ENCODE measurements at places on chromosomes 2 and 18.

GRCh38 chr2:236882930-236883329 is 202.8 kb upstream of the COPS8 start:
- DNase-seq = no peak

- no peak for DNase-seq
These were observed 3.8 kb upstream of the FRZB start for GRCh38 chr2:182870227-182870626.

DNA sequence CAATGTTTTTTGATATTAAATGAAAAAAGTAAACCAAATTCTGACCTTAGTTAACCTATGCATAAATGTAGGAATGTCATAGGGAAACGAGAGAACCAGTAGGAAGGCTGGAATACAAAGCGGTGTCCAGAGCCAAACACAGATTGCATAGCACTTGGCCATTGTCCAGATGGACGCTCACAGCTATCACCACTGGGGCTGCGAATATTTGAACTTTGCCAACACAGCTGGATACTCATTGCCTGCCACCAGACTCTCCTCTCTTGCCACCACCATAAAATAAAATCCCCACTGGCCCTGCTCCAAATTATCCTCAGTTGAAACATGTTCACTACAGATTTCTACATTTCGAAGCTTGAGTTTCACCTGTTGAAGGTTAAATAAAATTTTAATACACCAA is 159.3 kb upstream of the GULP1 start:
- no peak for DNase-seq

DNA sequence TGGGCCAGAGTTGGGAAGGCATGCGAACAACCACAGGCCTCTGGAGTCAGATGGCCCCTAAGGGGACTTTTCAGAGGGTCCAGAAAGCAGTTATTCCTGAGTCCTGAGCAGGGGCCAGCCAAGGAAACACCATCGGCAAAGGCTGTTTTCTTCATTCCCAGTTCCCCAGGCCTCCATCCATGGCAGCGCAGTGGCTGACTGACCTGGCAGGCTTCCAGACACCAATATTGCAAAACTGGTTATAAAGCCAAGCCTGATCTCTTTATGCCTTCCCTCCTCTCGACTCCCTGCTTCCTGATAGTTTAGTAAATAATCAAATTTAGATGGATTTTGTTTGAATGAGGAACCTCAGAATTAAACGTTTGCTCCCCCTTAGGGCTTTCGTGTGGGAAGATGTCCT is 133.4 kb upstream of the ITGA6 start:
- no peak for DNase-seq

DNA sequence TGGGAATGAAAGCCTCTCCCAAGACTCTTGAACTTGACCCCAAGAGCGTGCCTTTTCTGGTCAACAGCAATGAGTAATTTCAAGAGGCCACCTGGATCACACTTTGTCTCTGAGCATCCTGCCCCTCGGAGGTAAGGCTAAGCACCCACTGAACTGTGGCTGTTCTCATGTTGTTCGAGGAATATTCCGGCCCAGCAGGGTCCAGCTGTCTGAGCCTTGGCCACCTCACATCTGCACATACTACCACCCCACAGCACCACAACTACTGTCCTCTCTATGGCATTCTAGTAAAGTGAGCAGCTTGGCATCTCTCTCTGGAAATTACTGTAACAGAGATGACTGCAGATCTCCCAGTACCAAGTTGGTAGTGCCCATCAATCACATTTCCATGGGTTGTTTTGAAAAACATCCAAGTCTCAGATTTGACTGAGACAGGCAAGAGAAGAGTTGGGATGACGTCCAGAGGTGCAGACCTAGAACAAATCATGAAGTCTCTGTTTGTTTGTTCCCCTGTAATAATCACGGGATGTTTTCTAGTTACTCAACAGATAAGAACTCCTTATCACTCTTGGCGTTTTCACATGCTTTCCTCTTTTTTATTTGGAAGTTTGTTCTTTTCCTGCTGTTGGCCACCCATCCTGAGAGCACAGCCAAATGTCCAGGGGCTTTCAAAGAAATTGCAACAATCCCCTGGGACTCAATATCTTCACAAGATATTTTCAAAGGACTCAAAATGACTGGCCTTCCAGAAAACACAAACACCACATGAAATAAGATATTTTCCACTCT is 336.0 kb upstream of the TNP1 start:
- DNase-seq = no peak

DNA sequence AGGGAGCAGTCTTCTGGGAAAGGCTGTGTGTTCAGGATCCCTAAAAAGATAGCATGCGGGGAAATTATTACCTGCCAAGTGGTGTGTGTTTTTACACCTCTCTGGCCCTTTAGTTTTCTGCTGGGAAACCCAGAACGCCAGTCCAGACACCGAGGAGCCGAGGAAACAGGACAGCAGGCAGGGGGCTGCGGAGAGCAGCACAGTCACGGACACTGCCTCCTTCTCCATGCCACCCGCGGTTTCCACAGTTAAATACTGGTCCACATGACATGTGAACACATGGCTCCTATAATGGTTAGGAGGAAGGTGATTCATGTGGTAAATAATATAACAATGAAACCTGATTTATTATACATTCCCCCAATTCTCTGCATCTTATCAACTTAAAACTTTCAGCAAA is 20.4 kb downstream of the CNOT11 start:
- no peak for DNase-seq

GRCh38 chr2:32064021-32064601 is 755 bp downstream of the SPAST start:
- no peak for DNase-seq

DNA sequence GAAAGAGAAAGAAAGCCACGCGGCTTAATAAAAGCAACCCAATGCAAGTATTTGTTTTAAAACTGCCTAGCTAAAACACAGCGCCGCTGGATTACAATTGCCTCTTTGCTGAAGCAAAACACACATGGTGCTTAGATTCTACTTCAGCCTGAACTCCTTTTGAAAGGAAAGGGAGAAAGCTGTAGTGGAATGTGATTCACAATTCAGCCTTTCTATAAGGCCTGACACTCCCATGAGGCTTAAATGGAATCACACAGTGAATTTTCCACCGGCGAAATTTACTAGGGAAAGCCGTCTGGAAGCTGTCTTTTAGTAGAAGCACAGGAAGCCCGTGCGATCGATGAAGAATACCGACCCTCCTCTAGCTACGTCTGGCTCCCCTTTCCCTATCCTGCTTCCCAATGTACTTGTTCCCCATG is 348.0 kb downstream of the DLGAP1 start:
- no peak for DNase-seq

DNA sequence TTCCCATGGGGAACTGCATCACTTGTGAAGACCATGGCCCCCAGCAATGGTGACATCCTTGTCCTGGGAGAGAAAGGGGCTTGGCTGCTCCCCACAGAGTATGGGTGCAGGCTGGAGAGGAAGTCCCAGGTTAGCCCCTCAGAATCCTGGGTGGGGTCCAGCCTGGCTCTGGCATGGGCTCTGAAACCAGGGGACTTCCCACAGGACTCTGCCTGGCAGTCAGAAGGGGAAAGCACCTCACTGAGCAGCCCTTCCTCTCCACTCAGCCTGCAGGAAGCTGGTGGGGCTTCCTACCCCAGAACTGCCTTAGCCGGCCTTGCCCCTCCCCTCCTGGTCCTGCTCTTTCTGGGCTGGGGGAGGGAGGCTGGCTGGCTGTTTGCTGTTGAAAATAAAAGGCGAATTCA is 3.7 kb downstream of the NEURL3 start:
- no peak for DNase-seq

- DNase-seq = no peak
These were observed 43.7 kb downstream of the SMC6 start for GRCh38 chr2:17709897-17710296.

- no peak for DNase-seq
These were observed 394.5 kb downstream of the DLGAP1 start for GRCh38 chr18:4060427-4061281.

GRCh38 chr18:73787316-73787715 is 360.3 kb downstream of the FBXO15 start:
- DNase-seq = no peak

GRCh38 chr2:207135801-207136457 is 29.8 kb downstream of the KLF7 start:
- DNase-seq = no peak

GRCh38 chr2:220282236-220282635 is 654.8 kb downstream of the SLC4A3 start:
- DNase-seq = no peak

GRCh38 chr2:9846554-9846953 is 3.3 kb downstream of the TAF1B start:
- no peak for DNase-seq

DNA sequence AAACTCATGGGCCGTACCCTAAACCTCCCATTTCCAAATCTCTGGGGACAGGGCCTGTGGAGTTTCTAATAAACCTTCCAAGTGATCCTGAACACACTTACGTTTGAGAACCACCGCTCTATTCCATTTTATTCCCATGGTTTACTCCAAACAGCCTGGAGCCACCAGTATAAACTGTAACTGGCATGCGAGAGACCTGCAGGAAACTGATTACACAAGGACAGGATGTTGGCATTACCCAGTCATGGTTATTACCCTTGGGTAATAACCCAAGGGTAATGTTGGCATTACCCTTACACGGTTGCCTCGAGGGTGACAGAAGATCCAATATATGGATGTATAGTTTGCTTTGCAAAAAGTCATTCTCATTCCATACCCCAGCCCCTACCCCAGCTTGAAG is 37.0 kb upstream of the YPEL5 start:
- DNase-seq = no peak

- DNase-seq = peak; percentile 97
These were observed 2082.4 kb upstream of the PIK3C3 start for GRCh38 chr18:39872651-39873050.

DNA sequence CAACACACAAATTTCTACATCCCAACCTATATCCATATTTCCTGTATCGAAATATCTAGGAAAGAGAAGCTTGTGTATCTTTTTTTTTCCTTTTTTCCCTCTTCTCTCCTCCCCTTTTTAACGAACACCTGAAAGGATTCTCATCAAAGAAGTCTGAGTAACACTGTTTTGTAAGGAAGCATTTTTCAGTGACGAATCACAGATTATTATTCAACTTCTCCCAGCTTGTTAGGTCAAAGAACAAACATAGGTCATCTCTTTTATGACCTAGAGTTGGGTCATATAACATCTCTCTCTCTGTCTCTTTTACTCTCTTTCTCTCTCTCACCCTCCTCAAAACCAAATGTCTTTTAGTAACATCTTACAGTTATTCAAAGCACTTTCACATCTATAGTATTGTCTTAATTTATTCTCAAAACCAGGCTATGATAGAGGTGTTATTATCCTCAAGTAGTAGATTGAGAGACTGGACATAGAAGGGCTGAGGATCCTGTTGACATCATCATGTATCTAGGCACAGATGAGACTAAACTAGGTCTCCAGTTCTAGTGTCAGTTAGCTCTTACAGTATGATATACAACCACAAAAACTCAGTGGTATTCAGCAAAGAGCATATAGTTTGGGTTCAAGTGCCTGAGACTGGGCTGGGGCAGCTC is 80.1 kb upstream of the SPOPL start:
- no peak for DNase-seq

- no peak for DNase-seq
These were observed 44.0 kb downstream of the PDCL3 start for GRCh38 chr2:100606726-100607343.

- no peak for DNase-seq
These were observed 93.5 kb downstream of the SPIRE1 start for GRCh38 chr18:12564378-12564777.

DNA sequence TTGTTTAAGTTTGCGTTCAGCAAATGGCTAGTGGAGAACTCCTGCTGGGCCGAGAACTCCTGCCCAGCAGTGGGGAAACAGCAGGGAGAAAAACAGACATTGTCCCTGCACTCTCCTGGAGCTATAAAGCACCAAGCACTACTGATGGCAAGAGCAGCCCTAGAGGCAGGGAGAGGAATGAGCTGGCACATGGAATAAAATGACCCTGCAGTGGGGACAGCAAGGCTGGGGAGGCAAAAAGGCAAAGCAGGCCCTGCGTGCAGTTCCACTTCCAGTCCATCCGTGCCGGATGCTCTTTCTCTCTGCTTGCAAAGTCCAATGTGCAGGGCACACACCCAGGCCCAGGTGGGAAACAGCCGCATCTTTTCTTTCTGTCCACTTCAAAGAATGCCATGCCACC is 415.5 kb downstream of the LRATD1 start:
- DNase-seq = no peak

GRCh38 chr2:184923751-184924150 is 325.4 kb downstream of the ZNF804A start:
- no peak for DNase-seq

DNA sequence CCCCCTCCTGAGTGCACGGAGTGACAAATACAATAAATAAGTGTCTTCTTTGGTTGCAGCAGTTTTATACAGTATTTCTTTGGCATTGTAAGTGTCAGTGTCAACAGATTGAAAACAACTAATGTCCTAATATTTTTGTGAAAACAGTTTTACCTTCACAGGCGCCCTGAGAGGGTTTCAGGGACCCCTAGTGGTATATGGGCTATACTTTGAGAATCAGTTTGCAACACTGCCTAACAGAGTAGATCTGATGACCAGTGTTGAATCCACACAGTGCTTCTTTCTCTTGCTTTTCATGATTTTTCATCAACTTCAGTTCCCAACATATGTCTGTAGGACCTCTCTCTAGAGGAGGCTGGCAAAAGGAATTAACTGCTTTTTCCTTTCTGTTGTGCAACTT is 162.2 kb downstream of the PRPF40A start:
- no peak for DNase-seq

DNA sequence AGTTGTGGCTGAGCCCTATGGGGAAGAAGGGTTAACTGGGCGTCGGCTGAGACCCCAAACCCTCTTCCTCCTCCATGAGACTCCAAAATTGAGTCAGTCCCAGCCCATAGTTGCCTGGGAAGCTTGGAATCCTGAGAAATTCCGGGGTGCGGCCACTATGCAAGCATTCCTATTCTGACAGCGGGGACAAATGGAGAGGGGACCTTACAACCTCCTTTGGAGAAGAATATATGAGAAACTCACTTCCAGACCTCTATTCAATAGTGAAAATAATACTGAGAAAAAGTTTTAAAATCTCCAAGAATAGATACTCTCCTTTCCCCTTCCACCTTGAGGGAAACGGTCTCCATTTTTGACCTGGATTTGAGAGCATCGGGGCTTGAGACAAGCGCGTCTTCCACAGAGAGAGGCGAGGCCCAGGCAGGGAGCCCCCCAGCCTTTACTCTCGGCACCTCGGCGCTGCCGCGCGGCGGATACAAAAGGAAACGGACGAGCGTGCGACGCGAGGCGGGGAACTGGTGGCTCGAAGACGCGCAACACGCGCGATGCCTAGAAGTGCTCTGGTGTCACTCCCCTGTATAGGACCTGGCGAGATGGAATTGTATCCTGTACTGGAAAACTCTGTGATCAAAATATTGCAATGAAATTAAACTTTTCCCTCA is 11.1 kb downstream of the NR4A2 start:
- DNase-seq = no peak

DNA sequence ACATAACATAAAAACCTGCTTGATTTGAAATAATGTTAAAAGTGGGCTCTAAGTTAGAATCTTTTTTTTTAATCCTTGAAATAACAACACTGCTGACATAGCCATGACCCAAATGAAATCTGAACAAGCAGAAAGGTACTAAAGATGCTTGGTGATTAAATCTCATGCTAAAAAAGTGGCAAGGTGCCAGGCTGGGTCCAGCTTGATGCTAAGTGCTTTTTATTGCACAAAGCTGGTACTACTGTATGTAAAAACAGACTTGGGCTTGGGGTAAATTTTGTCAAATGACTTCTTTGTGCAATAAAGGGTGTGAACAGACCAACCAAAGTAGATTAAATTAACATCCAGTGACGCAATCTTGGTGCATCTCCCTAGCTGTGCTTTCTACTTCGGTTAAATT is 13.4 kb downstream of the BCL11A start:
- DNase-seq = no peak

- no peak for DNase-seq
These were observed 46.8 kb downstream of the MRPS5 start for GRCh38 chr2:95074663-95075439.

- peak; percentile 7 for DNase-seq
These were observed 62.5 kb downstream of the REEP1 start for GRCh38 chr2:86274918-86275275.
